ENCODE measurements at places on chromosomes 11 and 22.

- no peak for DNase-seq
These were observed 34.1 kb upstream of the ME3 start for GRCh38 chr11:86706338-86707131.

- peak; percentile 30 for DNase-seq
These were observed at the start of gene SLC15A3 for GRCh38 chr11:60951904-60952741. Gene SLC15A3, minus strand, starts transcription at chr11:60952176. Its CDS starts 625 bp downstream, at chr11:60951551.

GRCh38 chr11:69173925-69174581, 18.3 kb downstream of the SMIM38 start:
- no peak for DNase-seq

DNA sequence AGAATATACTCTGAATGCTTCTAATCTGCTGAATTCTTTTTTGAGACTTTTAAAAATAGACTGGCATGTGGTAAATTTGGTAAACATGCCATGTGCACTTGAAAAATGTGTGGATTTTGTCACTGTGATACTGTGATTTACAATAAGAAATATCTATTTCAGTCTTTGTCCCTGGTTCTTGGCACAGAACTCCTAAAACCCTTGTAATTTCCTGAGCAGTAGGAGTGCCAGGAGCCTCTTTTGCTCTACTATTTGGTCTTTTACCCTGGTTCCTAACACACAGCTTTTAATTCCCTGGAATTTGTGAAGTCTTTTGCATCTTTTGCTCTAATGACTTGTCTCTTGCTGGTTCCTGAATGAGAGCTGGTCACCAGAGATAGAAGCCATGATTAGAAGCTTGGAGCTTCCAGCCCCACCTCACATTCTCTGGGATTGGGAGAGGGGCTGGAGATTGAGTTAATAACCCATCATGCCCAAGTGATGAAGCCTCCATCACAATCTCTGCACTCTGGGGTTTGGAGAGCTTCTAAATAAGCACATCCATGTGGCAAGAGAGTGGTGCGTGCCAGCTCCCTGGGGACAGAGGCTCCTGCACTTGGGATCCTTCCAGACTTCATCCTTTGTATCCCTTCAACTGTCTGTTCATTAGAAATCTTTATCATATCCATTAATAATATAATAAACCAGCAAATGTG, 27.2 kb upstream of the SYT13 start:
- DNase-seq: no peak

DNA sequence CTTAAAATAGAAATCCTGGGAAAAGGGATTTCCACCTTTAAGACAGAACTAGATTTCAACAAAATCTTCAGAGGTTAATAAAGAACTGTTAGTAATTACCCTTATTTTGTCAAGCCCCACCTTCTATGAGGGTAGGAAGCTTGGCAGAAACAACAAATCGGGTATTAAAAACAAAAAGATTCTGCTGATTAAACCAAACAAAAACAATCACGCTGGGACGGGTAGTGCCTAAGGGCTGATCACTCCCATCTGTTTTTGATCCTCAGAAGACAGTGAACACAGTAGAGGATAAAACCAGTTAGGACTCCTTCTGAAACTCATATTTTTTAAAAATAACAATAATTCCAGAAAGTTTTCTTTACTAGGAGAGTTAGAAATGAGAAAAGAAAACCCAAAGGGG, 441.3 kb upstream of the API5 start:
- DNase-seq: no peak

GRCh38 chr11:27447288-27448183, 25.1 kb downstream of the LGR4 start:
- DNase-seq: no peak

GRCh38 chr11:76269247-76269646, 62.9 kb upstream of the WNT11 start:
- no peak for DNase-seq

DNA sequence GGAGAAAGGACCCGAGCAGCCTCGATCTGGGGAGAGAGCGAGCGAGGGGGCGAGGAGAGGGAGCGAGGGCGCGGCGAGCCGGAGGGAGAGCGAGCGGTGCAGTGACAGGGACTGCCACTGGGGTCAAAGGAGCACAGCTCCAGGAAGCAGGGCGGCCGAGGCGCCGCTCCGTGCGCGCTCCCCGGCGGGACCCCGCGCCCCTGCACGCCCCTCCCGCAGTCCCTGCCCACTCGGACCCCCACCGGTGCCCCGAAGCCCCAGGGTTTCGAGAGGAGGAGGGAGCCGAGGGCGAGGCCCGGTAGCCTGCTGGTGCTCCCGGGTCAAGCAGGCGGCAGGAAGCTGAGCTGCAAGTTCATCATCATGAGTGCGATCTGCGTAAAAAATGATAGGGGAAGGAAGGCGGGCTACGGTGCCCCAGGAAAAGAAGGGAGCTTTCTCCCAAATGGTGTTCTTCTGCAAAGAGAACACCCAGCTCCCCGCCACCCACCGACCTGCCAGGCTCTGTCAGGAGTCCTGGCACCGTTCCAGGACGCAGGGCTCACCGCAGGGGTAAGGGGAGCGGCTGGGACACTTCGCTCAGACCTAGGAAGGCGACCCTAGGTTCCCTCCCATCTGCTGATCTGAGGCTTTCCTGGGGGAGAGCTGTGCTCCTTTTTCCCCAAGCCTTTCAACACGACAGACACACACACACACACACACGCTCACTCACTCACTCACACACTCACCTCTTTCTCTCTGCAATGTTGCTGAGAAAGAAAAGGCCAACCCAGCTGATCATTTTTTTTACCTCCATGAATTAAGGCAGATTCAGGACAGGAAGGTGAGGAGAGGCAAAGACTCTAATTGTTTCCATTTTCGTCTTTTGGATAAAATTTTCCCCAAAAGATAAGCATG, at the start of gene MPPED2:
TSS of gene MPPED2 (minus strand) at position 103 of the 894 bp plus-strand sequence. CDS start 5,980 bp downstream, outside the sequence.
- DNase-seq: no peak

- no peak for DNase-seq
These were observed 24.0 kb downstream of the PIH1D2 start for GRCh38 chr11:112049777-112050176.

GRCh38 chr11:65321828-65322485, 7.3 kb downstream of the CDC42EP2 start:
- DNase-seq: no peak

DNA sequence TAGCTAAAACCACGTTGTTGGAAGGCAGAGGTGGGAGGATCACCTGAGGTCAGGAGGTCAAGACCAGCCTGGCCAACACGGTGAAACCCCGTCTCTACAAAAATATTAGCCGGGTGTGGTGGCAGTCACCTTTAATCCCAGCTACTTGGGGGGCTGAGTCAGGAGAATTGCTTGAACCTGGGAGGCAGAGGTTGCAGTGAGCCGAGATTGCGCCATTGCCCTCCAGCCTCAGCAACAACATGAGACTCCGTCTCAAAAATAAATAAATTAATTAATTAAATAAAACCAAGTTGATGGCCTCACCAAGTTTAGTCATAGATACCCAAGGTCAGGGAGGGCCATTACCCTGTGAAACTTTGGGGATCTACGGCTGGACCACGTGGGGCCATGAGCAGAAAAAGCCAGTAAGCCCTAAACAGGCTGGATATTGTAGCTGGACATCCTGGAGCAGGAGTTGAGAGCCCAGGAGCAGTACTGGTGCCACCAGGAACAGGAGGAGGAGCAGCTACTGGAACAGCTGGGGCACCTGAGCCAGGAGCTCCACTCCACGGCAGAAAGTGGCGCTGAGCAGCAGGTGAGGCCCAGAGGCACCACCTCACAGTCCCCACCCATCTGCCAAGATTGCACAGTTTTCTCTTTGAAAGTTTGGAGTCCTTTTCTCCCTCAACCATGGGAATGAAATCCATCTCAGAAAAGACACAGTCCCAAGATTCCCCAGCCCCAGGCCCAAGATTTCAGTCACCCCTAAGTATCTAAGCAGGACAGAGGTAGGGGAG, 50.5 kb downstream of the BTG4 start:
- DNase-seq: no peak

DNA sequence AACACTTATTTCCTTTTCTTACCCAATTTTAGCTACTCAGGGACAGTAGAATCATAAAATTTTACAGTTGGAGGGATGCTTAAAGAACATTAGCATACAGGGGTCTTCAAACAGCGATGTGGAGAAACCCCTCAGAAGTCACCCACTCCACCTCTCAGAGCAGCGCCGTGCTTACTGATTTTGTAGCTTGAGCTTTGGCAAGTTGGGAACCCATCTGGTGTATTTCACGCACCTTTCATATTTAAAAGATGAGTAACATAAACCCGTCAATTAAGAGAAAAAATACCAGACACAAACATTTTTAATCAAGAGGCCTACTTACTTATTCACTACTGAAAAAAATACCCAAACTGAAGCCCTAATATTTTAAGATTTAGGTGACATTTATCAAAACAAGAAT, 80.9 kb downstream of the ADAMTS15 start:
- DNase-seq: no peak

Measured in activated T-cell treated with anti-CD3 and anti-CD28 coated beads, Interleukin-2, amount 50 U/mL, for 4 hours (primary cell).